Stimulated activated CD4-positive, alpha-beta T cell treated with anti-CD3 and anti-CD28 coated beads, Interleukin-12 subunit alpha, Interleukin-12 subunit beta, amount 100 ng/mL, for 24 hours (primary cell): ENCODE measurements at places on chromosomes 5 and 9.

DNA sequence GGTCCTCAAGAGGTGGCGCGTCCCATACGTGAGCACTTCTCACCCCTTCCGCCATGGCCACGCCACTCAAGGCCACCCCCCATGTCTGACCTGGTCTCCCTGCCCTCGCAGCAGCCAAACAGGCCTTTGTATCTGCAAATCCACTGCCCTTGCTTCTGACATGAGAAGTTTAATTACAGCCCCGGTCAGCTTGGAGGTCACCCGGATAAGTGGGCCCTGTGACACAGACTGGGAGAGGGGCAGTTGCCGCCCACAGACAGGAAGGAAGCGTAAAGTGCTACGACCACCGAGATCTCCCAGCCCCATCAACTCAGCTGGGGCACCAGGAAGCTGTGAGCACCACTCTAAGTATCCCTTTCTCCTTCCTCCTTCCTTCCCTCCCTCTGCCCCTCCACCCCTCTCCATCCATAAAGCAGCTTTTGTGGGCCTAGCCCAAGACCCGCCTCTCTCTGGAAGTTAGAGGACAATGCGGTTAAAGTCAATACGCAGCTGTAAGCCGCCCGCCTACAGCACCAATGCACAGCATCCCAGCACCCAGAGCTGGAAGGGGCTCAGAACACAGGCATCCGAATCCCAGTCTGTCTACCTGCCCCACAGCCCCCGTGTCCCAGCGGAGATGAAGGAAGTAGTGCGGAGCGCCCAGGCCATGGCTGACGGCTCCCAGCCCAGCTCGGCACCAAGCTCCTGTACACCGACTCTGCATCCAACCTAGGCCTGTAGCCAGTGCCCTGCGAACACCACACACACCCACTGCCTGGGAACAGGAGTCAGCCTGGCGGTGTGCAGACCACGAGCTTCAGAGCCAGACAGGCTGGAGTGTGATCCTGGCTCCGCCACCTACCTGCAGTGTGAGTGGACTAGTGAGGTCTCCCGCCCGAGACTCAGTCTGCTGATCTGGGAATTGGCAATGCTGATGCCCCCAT lies 44.8 kb upstream of the RNF130 start:
- no peak for DNase-seq

DNA sequence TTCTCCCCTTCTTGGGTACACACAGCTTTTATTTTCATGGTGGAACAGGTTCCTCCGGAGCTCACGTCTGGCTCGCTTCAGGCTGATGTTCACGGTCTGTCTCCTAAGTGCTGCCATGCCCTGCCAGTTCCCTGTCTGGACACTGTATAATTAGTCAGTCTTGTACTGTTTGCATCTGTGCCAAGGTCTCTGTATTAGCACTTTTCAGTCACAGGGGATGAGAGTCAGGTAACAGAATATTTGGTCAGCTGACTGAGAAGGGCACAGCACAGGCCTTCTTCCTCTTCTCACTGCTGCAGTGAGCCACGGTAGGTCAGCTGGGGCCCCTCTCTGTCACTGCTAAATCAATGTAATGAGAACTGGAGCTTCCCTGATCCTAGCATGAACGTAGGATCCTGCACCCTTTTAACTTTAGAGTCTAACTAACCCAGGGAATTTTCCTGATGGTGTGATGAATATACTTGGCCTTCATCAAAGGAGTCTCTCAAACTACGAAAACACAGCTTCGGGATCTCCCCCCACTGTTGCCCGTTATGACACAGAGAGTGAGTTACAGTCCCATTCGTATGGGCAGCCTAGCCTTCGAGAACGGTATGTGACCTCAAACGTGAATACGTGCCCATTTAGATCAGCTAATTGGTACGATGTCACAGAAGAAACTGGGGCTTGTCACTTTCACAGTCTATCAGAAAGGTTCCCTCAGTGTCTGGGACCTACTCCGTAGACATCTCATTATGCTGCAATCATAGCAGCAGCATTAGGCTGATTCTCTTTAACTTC lies 354.1 kb upstream of the RFX3 start:
- no peak for DNase-seq

DNA sequence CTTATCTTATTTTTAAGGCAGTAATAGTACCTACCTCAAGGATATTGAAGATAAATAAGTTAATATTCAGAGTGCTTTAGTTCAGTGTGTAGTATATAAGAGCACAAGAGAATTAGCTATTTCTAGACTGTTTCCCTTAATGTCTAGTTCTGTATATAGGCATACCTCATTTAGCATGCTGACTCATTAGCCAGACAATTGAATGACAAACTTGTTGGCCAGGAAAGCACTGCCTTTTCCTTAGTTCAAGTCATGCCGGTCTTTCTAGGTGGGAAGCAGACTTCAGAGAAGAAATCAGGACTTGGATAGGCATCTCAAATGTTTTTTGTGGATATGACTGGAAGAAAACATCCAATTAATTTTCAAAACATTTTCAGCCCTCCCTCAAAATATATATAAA lies 3.2 kb upstream of the FBXO4 start:
- DNase-seq, result no peak

GRCh38 chr5:143248822-143249579 lies 154.5 kb downstream of the NR3C1 start:
- no peak for DNase-seq

DNA sequence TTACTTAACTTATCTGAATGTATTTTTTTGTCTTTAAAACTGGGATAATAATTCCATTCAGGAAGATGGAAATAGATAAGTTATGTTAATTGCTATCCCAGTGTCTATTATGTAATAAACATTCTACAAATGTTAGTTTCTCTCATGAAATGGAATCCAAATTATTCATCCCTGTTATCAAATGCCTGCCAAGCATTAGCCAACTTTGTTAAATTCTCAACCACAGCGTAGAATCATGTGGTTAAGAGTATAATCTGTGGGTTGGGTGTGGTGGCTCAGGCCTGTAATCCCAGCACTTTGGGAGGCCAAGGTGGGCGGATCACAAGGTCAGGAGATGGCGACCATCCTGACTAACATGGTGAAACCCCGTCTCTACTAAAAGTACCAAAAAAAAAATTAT lies 912.9 kb upstream of the SEMA6A start:
- no peak for DNase-seq

GRCh38 chr9:2593744-2594143 lies 27.8 kb upstream of the VLDLR start:
- no peak for DNase-seq

GRCh38 chr5:14445576-14446290 lies 135.9 kb upstream of the OTULINL start:
- no peak for DNase-seq

DNA sequence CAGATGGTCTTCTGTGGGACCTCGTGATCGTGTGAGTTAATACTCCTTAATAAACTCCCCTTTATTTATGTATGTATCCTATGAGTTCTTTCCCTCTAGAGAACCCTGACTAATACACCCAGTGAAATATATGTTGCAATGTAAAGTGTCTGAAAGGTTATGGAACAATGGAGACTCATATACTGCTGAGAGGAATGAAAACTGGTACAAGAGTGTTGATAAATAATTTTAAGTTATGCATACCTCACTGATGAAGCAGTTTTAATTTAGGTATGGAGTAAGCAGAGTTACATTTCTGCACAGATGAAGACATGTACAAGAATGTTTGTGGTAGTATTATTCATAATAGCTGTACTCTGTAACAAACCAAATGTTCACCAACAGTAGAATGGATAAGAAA lies 438.3 kb downstream of the TAF11L14 start:
- DNase-seq, result no peak

- DNase-seq, result no peak
Observed at GRCh38 chr5:58940446-58940845, 357.6 kb downstream of the RAB3C start.

DNA sequence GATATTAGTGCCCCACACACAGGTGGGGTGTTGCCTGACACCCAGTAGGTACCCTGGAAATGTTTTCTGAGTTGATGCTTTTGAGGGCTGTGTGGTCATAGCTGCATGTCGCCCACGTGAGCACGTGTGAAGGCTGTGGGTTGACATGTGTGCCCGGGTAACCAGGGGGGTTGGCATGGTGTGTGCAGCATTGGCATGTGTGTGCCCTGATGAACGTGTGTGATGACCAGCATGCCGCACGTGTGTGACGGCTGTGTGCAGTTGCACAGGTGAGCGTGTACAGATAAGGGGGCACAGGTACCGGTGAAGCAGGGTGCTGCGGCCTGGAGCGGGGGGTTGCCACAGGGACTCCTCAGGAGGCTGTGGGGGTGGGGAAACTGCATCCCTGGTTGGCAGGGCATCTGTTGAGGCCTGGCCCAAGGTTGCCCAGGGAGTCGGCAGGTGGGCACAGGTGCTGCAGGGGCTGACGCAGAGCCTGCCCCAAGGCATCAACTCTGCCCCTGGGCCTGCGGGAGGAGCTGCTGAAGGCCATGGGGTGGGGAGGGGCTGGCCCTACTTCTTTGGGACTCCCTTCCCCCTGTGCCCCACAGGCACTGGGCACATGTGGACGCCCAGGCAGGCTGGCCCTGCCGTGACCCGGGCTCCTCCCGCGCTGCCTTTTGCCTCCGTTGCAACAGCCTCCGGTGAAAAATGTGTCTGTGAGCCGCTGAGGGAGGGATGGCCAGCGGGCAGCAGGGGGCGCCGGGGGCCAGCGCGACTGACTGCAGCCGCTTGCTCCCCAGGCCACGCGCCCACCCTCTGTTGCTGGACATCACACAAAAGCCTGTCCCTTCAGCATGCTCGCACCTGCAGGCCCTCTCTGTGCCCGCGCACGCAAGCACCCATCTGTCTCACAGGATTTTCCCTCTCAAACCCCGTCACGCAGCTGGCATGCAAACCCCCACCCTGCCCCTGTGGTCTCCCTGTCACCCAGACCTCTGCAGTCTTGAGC lies 2.2 kb downstream of the UNC5A start:
- no peak for DNase-seq

- no peak for DNase-seq
Observed at GRCh38 chr5:112257976-112258375, 161.1 kb downstream of the EPB41L4A start.

DNA sequence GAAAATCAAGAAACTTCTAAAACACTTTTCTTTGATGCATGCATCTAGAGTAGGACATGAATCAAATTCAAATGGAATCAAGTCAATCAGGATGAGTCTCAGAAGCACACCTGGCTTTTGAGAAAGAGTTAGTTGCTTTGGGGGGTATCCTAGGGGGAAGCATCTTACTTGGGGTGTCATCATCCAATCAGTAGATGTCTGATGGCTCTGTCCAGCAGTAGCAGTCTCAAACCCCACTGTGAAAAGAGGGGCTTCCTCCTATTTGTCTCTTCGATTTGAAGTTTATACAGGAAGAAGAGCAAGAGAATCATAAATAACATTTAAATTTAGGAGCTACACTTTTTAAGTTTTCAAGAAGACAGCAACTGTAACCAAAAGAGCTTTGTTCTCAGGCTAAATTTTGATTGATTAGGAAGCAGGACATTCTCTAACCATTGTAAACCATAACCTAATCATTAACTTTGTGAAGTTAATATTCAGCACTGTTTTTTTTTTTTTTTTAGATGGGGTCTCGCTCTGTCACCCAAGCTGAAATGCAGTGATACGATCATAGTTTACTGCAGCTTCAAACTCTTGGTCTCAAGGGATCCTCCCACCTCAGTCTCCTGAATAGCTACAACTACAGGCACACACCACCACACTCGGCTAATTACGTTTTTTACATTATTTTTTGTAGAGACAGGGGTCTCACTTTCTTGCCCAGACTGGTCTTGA lies 614.7 kb downstream of the CSNK1G3 start:
- DNase-seq, result no peak

DNA sequence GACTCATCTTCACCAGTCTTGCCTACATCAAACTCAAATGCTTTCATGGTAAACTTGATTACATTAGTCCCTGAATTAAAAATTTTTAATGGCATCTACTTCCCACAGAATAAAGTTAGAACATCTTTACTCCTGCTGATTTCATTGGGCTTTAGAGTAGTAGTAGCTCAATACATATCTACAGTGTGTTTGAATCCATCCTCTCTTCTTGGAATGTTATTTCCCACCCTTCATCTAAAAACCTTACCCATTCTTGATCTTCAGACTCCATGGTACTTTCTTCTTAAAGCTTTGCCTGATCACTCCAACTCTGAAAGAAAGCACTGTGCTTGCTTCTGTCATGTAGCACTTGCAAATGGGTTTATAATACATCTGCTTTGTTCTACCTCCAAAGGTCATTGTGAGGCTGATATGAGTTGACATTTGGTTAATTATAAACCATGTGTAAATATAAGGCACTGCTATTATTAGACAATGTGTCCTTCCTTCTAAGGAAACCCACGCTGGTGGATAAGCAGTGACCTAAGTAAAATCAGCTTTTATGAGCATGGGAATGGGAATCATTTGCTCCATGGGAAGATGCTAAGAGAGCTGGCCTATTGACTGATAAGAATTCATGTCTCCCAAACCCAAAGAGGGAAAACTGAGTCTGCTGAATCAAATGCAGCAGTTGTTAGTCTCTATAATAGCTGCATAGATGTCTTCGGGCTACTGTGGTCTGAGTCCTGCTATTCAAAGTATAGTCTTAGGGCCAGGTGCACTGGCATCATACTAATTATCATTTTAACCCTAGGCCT lies 7.5 kb upstream of the PRLR start:
- no peak for DNase-seq

DNA sequence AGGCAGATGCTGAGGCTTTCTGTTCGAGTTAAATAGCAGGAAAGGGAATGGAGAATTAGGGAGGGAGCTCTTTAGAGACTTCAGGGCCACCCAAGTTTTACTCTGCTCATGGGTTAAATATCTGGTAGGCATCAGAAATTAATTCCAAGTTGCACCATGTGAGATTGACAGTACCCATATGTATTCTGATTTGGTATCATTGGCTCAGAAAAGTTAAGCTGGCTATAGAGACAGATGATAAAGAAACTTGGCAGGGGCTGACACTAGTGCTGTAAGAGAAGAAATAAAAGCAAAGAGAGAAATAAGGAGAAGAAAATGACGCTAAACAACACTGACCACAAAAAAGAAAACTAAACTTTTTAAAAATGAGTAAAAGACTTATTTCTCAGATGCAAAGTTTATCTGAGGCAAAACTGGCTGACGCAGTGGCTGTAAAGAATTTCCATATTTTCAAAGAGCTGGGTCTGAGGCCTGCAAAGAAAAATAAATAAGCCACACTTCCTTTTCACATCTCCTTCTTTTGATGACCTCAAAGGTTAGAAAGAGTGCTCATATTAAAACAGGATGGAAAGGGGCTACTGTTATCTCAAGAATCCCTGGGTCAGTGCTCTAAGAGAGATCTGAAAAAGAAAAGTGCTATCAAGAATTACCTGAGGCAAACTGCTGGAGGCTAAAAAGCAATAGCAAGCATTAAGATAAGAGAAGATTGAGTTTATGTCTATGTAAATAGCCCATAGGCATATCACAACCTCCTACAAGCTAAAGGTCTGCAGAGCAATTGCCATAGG lies 399.0 kb upstream of the MEF2C start:
- DNase-seq, result no peak

GRCh38 chr5:91266184-91266705 lies 116.9 kb downstream of the ARRDC3 start:
- no peak for DNase-seq
